ENCODE measurements at places on chromosomes 12 and 14.

DNA sequence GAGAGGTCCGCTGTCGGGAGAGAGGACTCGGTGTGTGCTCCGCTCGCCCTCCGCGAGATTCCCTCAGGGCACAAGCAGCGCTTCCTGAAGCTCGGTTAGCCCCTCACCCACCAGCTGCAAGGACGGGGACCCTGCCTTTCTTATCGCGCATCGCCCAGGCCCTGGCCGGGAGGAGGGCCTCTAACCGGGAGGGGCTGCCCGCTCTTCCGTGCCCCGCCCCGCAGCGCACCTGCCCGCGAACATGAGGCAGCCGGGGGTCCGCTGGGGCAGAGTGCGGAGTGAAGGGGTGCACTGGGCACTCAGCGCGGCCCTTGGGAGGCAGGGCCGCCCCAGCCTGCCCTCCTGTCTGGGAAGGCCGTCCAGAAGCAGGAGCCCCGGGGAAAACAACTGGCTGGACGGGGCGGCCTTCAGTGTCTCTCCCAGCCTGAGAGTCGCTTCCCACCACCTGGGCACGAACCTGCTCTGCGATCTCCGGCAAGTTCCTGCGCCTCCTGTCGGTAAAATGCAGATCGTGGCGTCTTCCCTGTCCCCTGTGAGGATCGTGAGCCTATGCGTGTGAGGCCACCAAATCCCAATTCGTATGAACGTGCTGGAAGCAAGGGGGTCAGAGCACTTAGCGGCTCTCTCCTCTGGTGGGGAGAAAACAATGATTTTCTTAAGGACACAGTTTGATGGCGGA, 28.0 kb upstream of the ADIPOR2 start:
- DNase-seq = peak; percentile 52

DNA sequence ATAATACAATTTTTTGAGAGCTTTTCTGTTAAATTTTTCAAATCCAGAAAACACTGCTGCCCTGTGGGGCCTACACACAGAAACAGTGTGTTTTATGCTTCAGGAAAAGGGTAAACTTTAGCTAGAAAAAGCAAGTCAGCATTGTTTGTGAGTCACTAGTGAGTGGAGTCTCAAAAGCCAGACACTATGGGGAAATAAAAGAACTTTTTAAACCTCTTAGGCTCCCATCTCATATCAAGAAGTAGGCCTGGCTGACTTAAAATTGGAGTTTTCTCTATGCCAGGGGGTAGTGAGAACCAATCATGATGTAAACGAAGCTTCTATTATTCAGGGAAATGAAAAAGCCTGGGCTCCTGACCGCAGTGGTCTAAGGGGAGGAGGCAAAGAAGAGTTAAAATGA, 12.6 kb downstream of the GPR65 start:
- no peak for DNase-seq

GRCh38 chr14:98293576-98293975, 978.4 kb downstream of the BCL11B start:
- DNase-seq = peak; percentile 65

DNA sequence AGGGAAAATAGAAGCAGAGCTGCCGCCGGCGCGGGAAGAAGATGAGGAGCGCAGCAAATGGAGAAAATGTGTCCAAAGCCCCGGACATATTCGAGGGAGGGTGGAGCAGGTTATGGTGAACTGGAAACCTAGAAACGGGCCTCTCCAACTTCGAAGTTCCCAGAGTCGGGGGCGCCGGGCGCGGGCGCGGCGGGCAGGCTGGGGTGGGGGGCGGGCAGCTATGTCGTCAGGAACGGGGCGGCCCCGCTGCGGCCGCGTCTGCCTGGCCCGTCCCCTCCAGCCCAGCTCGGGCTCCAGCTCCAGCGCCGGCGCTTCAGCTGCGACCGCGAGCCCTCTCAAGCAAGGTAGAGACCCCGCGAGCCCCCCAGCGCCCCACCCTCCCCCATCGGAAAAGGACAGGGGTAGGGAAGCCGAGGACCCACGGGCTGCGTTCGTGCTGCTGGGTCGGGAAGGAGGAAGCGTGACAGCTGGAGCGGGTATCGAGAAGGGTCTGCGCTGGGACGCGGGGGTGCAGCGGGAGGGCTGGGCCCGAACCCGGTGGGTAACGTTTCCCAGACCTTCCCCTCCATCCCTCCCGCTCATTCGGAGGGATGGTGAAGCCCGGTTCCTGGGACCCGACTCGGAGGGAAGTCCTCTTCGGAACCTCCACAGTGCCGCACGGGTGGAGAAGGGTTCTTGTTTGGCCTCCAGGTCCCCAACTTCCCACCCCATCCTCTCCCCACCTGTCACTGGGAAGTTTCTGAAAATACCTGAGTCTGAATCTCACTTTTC, 1.0 kb downstream of the DGKA start:
- no peak for DNase-seq

DNA sequence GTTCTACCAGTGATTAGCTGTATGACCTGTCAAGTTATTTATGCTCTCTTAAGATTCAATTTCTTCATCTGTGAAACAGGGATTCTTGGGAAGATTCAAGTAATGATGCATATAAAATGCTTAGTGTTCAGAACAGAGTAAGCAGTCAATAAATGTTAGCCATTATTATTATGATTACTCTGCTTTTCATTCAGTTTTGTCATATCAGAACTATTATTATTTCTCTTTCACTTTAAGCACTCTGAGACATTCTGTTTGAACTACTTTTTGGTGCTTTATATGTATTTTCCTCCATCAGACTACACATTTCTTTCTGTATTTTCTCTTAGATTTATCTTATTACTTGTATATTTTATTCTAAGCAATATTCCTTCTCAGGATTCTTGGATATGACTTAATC, 81.2 kb downstream of the CFAP54 start:
- no peak for DNase-seq

GRCh38 chr12:30811966-30812365, 57.2 kb upstream of the CAPRIN2 start:
- DNase-seq = no peak

- no peak for DNase-seq
Observed at GRCh38 chr12:85275374-85275773, 4.6 kb upstream of the ALX1 start.

DNA sequence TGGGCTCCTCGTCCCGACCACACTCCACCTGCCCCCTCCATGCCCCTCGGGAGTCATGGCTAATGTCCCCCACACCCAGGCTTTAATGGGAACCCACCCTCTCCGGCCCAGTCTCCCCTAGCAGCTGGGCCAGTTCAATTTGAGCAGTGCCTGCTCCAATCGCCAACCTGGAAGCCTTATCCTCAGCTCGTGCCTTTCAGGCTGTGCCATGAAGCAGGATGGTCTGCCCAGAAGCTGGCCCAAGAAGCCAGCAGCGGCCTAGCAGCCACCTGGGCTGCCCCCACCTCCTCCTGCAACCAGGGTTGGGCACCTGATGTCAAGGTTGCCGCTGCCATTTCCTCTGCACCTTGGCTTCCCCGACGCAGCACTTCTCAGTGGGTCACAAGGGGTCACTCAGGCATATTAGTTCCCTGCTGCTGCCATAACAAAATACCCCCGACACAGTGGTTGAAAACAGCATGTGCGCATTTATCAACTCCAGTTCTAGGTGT, 2.3 kb upstream of the CLBA1 start:
- DNase-seq = no peak

DNA sequence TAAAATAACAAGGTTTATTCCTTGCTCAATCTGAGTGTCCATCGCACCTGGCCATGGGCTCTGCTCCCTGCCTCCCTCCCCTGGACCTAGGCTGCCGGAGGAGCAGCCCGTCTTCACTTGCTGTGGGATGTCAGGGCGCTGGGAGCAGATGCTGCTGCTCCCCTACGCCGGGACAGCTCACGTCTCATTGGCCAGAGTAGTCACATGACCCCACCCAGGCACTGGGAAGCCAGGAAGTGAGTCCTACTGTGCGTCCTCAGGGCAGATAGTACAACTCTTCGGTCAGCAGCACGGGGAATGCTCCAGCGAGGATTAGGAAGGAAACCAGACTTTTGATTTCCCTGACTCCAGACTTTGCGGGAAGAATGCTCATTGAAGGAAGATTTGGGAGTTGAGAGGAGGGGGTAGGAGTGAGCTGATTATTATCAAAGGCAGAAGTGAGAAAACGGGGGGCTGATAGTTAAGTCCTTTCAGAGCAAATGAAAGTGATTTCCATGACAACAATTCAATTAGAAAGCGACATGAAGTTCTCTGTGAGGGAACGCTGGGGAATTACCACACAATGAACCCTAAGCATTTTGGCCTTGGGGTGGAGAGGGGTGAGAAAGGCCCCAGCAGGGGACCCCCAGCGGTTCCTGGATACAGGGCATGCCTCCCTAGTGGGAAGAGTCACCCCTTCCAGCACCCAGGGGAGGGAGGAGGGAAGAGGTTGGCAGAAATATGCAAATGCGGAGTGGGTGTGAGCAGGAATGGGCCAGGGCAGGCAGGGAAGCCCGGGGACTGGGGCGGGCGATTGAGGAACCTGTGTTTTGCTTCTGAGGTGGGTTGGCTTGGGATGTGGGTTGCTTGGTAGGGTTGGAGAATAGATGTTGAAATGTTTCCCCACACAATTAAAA, 215.5 kb downstream of the AACS start:
- DNase-seq = no peak

- no peak for DNase-seq
Observed at GRCh38 chr14:32635061-32635719, 303.5 kb upstream of the NPAS3 start.

DNA sequence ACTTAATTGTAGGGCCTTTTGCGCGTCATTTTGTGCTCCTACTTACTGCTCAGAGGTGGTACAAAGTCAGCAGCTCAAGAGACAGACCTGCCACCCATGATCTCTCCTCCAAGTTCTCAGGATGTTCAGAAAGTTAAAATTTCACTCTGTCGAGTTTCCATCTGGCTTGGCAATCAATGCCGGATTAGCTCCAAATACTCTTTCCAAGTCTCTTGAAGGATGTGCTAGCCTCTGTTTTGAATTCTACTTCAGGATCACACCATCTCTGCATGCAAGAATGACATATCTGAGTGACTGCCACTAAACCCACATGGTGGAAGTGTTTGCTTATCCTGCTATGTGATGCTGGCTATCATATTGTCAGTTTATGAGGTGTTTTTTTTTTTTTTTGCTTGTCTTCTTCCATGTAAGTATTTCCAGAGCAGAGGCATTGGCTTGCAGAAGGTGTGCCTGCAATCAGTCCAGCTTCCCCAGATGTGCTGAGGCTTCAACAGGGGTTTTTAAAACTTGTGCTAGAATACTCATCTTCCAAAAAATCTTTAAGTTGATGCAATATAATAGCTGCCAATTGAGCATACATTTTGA, 125.6 kb downstream of the RGS6 start:
- no peak for DNase-seq

DNA sequence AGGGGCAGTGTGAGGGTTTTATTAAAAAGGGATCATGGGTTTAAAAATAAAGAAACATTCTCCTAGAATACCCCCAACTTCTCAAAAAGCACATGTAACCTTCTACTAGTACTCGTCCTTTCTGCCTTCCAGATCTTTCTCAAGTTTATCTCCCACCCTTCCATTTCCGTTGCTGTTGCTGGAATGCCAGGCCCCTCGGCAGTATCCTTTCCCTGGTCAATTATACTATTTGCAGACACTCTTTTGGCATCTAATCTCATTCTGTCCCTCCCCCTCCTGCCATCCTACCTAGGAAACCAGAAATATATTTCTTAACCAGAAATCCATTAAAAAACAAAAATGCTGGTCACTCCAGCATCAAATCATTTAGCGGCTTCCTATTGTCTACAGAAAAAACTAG, 198.2 kb upstream of the ATP2B1 start:
- no peak for DNase-seq

- no peak for DNase-seq
Observed at GRCh38 chr14:76784266-76784874, 23.1 kb downstream of the VASH1 start.

- no peak for DNase-seq
Observed at GRCh38 chr14:38261620-38262019, 5.7 kb upstream of the CLEC14A start.

DNA sequence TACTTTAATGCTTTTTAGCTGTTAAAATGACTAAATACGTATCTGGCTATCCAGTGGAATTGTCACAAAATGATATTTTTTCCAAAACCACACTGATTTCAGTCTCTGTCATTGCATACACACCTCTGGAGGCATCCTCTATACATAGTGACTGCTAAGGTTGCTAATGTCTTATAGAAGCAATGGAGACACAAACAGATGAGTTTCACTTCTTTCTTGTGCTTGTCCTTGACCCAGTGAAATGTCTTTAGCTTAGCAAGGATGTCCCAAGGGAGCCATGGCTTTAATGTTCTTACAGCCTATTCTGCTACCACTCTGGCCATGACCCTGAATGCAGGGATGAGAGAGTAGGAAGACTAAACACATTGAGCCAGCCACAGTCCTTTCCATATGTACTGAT, 90.3 kb downstream of the TPH2 start:
- no peak for DNase-seq

GRCh38 chr12:124389138-124389724, 94.3 kb downstream of the RFLNA start:
- DNase-seq = peak; percentile 87

DNA sequence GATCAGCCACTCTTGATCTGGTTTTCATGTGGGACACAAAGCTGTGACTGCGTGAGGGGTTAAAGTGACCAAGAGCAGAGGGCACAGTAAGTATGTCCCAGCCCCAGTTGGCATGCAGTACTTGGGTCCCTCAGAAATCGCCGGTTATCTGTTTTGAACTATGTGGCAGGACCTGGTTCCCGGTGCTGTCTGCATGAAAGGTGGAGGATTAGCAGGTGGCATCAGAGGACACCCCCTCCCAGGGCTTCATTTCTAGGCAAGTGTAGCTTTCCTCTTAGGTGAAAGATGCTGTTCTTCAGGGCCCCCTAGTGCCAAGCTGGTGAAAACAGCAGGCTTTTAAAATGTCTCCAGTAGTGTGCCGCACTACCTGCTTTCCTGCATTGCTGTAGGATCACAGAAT, 57.1 kb downstream of the ATG14 start:
- DNase-seq = no peak

DNA sequence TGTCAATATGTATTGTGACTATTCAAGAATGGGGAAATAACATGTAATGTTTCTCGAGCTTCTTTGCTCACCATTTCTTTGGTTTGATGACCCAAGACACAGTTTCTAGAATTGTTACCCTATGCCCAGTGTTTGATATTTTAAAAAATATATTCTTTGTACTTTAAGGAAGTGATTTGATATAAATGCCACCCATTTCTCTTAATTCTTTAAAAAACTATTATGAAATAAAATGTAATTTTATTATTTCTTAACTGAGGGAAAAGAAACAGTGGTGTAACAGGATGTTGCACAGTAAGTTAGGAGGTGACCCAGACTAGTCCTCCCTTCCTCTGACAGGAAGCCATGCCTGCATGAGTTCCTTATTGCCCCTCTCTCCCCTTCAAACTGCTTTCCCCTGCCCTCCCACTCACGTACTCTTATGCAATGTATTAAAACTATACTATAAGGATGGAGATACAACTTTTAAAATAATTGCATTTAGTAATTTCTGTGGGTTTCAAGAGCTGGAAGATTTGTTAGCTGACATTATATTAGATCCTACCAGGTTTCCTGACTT, 279.4 kb downstream of the TMTC2 start:
- DNase-seq = no peak

- no peak for DNase-seq
Observed at GRCh38 chr12:124130691-124131591, 157.9 kb downstream of the ZNF664 start.

DNA sequence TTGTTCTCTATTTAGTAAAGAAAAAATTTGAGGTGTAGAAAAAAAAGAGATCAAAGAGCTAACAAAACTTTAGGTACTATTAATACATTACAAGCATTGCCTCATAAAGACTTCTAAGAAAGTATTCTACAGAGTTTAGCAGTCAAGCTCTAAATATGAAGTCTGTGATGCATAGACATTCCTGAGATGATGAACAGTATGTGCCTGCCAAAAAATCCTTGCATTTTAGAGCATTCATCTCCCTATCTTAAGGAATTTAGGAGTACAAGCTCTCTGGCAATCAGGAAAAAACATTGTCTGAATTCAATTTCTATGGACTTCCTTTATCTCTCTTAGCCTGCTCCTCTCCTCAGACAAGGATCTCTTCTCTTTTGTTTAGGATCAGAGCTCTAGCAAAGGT, 202.6 kb upstream of the LRFN5 start:
- DNase-seq = no peak

Measured in breast epithelium (tissue), 4 donors.